ENCODE measurements at places on chromosomes 6 and 20.

GRCh38 chr6:88972504-88973423, 9.3 kb upstream of the RNGTT start:
- DNase-seq: no peak

DNA sequence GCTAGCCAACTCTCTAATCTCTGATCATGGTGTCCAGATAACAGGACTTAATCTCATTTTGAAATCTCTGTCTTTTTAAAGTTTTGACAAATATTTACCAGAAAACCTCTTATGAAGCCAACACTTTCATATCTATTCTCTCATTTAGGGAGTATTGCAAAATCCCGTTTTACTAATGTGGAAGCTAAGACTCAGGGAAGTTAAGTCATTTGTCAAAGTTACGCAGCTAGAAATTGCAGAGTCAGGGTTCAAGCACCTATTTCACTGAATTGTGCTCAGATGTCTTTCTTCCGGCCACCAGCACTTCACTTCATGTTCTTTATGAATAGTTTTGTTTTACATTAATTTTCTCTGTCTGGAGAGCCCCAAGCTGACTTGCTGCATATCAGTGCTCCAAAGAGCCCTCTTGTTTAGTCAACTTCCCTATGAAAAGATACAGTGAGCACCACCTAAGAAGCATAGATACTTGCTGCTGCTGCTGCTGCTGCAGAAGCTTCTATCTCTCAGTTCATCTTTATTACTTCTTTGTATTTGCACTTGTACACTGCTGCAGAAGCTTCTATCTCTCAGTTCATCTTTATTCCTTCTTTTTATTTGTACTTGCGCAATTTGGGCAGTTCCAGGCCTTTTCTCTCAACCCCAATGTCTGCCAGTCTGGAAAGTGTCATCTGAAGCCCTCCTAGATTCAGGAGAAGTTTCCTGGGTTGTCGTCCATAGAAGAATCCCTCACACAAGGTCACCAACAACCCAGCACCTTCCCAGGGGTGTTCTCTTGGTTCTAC, 329.7 kb downstream of the MAFB start:
- DNase-seq: no peak

GRCh38 chr20:4344670-4345069, 329.3 kb upstream of the RNF24 start:
- DNase-seq: no peak

DNA sequence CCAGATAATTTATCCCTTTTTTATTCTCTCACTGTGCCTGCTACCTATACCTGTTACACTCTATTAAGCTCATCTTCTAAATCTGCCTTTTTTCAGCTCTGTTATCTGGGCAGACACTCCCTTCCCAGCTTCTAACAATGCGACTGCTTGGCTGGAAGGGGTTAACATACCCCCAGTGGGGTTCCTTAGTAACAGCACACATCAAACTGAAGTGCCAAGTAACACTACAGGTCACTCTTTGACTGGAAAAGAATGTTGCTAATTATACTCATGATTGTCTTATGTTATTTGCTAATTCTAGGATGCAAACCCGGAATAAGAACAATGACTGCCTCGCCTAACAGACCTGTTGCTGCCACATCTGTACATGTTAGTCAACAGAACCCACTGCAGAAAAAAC, 203.5 kb downstream of the EPM2A start:
- no peak for DNase-seq

DNA sequence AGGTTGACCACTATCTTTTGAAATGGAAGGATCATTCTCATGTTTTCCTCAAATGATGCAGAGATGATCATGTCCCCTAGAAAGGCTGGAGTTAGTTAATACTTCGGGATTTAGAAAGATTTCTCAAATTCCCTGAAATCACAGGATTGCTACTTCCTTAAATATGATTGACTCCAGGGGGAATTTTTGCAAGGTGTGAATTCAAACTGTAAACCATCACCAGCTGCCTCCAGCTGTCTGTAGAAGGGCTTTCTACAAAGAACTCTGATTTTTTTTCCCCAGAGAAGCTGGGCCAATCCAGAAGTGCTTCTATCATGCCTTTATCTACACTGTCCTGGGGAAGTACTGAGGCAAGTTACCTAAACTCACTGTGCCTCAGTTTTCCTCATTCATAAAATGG, 114.5 kb downstream of the EDN1 start:
- DNase-seq: no peak

- DNase-seq: no peak
Measured at GRCh38 chr6:118705544-118706491, 54.4 kb upstream of the CEP85L start.

DNA sequence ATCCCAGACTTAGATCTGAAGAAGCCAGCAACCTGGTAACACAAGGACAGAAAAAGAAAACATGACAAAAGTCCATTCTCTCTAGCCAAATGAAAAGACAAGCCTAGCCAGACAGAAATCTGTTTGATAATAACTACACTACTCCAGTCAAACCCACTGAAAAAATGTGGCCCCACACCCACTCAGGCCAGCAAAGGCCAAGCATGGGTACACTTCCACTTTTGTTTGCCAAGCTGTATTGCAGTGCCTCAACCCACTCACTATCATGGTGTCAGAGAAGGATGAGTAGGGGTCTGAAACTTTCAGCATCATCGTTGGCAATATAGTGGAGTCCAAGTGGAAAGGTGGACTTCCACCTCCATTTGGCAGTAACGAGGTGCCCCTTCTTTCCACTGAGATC, 45.8 kb downstream of the EPM2A start:
- no peak for DNase-seq

GRCh38 chr6:38549180-38549579, 90.5 kb downstream of the BTBD9 start:
- DNase-seq: no peak

DNA sequence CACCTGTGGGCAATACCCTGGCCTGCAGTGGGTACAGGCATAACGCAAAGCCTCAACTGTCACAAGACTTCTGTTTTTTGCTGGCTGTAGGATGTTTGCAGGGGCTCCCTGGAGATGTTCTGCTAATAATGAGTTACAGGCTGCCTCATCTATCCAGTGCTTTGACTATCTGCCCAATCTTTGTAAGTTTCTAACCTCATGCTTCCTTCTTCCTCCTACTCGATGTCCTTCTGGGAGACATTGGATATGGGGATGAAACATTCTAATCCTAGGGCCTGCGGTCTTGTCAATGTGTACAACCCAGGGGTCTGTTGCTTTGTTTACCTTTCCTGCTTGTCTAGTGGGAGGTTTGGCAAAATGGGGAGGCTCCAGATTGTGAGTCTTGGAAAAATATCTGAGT, 136.8 kb upstream of the TCF21 start:
- DNase-seq: no peak

- no peak for DNase-seq
Measured at GRCh38 chr6:121944354-121944753, 455.1 kb upstream of the HSF2 start.

GRCh38 chr6:80185492-80185891, 79.0 kb downstream of the BCKDHB start:
- no peak for DNase-seq

DNA sequence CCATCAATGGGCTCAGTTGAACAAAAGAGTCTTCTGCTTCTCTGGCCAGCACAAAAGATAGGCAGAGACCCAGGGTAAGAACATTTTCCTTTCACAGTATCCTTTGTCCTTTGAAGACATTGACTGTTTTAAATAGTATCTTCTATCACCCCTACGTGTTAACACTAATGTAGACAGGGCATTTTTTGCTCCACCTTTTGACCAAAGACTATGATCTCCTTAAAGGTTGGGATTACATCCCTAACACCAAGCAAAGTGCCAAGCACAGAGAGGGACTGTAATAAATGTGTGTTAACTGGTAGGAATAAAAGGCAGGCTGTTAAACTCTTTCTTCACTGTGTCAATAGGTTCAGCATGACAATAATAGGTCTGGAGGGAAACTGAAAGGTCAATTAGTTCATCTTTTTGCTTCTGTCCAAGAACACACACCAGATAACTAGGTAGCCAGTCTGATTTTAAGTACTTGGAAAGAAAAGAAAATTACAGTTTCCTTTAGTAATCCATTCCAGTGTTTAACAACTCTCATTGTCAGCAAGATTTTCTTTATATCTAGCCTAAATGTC, 63.6 kb upstream of the NOX3 start:
- DNase-seq: no peak

DNA sequence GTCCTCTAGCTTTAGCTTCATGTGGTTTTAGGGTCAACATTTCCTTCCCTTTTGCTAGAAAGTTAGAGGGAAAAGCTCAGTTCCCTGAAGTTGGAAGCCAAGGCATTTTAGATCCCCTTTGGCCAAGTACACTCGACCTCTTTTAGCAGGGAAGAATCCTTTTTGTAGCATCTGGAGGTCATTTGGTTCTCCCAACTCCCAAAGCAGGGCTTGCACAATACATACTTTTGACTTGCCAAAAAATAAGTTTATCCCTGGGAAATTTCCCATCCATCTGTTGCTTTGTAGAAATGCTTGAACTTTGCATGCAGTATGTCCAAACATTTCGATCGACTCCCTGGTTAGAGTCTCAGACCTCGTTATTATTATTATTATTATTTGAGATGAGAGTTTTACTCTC, 4.6 kb upstream of the EDEM2 start:
- DNase-seq: no peak
